ENCODE measurements at places on chromosomes 1 and 21. TPM values are rescaled to one million over a fixed set of nuclear protein-coding genes. Genes with fewer than 3 reads are reported as not detected.

Gene FAAP20
- total RNA-seq: 26.7 TPM

DNA sequence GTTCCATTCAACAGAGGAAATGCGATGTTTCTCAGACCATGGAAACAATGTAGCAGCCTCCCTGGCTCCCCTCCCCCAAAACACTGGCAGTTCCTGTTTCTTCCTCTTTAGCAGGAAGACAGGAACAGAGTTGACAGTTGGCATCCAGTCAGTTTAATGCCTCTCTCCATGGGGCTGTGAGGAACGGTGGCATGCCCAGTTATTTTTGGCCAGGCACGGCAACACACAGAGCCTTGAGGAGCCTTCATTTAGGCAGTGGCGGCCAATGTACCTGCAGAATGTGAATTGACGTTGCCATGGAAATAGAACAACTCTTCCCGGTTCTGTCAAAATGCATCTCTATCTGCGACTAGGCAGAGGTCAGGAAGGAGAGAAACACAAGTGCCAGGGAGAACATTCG lies 330.6 kb downstream of the DSCAM start:
- no peak for DNase-seq

GRCh38 chr1:20426371-20426770 lies 59.6 kb downstream of the CAMK2N1 start:
- DNase-seq: no peak

GRCh38 chr1:204074274-204075138 lies 1.6 kb downstream of the SOX13 start:
- DNase-seq: peak; percentile 66

- no peak for DNase-seq
Observed at GRCh38 chr1:165287329-165287728, 69.2 kb downstream of the LMX1A start.

GRCh38 chr1:164753521-164754077 lies 194.6 kb downstream of the PBX1 start:
- DNase-seq: no peak

Measured in upper lobe of left lung (tissue), 6 donors.